ENCODE measurements at places on chromosomes 11 and 22.

DNA sequence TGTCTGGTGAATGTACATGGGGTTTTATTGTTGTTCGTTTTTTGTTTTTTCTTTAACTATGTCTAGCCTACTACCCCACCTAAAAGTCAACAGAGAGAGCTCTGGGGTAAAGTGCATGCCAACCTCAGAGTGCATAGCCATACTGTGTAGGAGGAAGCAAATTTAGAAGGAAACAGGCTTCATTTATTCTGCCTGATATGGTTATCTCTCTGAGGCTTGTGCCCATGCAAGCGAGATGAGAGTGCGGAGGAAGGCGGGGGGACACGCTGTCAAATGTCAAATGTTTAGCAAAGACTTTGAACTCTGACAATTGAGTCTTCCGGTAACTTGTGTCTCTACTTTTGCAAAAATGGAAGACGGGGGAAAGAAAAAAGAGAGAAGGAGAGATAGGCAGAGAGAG, 295.5 kb downstream of the ETS1 start:
- DNase-seq: no peak

DNA sequence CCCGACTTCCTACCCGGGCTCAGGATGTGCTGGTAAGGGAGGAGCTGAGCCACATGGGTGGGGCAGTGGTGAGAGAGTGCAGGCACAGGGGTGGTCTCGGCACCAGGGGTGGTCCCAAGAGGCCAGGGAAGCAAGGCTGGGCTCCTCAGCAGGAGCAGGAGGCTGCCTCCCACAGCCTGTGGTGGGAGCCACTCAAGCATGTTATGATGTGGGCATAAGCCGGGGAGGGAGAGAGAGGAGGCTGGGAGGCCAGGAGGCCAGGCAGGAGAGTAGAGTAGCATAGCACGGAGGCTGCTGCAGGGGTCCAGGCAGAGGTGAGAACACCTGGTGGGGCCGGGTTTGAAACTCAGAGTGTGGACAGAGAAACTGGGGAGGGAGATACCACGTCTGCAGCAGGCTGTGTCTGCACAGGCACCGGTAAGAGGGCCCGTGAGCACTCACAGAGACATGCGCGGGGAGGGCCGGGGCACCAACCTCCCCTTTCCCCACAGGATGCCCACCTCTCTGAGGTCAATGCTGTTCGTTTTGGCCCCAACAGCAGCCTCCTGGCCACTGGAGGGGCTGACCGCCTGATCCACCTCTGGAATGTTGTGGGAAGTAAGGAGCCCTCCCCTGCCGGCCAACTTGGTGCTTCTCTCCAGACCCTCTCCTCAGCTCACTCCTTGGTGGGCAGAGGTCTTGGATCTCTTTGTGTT, 10.7 kb downstream of the ATG16L2 start:
- no peak for DNase-seq

- peak; percentile 30 for DNase-seq
Measured at GRCh38 chr11:64643920-64644646, 53.1 kb downstream of the SLC22A12 start.

- no peak for DNase-seq
Measured at GRCh38 chr11:74701351-74701750, 29.9 kb downstream of the CHRDL2 start.

GRCh38 chr11:105164208-105164607, 24.6 kb upstream of the CARD18 start:
- no peak for DNase-seq

- DNase-seq: no peak
Measured at GRCh38 chr11:23680488-23681230, 816.2 kb upstream of the LUZP2 start.

DNA sequence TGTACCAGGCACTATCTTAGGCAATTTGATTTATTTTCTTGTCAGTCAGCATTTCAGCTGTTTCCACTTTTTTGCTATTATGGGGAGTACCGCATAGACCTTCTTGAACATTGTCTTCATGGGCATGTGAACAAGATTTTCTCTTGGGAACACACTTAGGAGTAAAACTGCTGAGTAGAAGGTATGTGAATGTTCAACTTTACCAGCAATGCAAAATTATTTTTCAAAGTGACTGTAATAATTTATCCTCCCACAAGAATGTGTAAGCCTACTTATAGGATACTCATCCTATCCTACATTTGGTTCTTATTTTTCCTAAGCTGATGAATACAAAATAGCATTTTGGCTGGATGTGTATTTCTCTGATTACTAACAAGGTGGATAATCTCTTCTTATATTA, 132.0 kb upstream of the NAV2 start:
- DNase-seq: no peak

GRCh38 chr11:73894725-73895335, 18.0 kb downstream of the PAAF1 start:
- DNase-seq: no peak

DNA sequence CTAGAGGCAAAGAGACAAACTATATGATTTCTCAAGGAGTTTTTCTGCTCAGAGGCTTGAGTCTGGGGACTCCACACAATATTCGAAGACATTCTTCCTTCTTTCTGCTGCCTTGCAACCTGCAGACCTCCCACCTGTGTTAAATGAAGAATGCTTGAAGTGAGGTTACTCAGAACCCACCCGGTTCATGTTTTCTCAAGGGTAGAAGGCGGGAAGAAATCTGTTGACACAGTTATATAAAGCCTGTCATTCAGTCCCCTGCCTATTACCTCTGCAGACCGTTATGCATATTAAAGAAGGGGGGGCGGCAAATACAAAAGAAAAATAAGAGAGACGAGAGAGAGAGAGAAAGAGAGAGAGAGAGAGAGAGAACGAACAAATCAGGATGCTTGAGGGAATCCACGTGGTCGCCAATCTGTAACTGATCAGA, 2.2 kb upstream of the KMT2A start:
- DNase-seq: peak; percentile 17

GRCh38 chr11:99739464-99740089, 718.8 kb downstream of the CNTN5 start:
- DNase-seq: peak; percentile 18

DNA sequence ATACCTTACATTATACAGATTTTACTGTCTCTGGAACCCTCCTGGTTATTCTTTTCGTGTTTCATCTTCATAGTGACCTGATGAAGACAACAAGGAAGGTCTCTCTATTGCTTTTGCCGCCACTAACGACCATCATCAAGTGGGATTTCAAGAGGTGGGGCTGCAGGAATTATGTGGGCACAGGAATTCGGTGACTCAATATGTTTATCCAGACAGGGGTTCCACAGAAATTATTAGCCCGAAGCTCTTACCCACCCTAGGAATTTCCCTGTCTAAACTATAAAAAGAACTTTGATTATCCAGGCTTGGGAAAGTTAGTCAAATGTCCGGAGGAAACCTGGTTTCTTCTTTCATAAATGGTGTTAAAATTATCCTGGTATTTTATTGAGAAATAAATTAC, 566.8 kb upstream of the TENM4 start:
- DNase-seq: no peak

DNA sequence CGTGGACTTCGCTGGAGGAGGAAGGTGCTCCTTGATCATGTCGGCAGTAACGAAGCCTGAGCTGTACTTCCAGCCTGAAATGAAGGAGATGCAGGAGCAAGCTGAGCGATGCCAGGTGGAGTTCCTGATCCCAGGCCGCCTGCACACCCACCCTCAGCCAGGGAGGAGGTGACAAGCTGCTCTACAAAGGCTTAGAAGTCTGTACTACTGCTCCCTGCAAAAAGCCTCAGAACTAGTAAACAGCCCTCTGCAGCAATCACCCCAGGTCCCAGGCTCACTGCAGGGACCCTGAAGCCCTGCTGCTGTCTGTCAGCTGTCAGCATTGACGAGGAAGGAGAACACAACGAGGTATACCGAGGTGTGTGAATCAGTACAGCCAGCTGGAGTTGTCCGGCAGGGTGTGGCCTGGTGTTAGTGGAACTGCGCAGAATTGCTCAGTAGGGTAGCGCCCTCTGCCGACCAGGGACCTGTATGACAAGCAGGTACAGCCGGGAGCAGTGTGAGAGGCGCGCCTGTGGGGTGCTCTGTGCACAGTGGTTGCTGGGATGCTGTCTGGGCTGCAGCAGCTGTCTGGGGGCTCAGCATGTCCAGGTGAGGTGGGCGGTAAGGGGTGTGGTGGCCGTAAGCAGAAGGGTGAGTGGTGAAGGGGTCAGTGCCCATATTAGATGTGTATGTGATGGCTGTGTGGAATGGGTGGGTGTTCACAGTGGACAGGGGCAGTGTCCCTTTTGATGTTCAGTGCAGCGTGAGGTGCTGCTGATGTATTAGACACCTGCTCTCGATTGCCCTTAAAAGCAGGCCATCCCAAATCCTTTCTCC, 7.6 kb downstream of the CYB5R2 start:
- DNase-seq: no peak

- peak; percentile 62 for DNase-seq
Measured at GRCh38 chr11:46389450-46390330, 1.9 kb downstream of the CHRM4 start.

DNA sequence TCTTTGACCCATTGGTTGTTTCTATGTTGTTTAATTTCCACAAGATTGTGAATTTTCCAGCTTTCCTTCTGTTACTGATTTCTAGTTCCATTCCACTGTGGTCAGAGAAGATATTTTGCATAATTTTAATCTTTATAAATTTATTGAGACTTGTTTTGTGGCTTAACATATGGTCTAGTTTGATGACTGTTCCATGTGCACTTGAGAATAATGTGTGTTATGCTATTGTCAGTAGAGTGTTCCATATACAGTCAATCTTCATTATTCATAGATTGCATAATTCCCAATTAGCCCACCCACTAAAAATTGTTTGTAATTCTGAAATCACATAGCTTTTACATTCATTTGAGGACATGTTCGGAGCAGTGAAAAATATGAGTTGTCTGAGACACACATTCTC, 346.1 kb upstream of the DDI1 start:
- no peak for DNase-seq

GRCh38 chr11:68841718-68842426, at the start of gene CPT1A:
Gene CPT1A (minus strand): TSS chr11:68841916. CDS start chr11:68815474, 26,442 bp downstream.
- peak; percentile 13 for DNase-seq

- no peak for DNase-seq
Measured at GRCh38 chr11:92892802-92893684, 76.4 kb upstream of the MTNR1B start.

All from NCI-H1694 treated with DMSO at 0.1 percent for 48 hours (cell line).